ENCODE measurements at places on chromosomes 6 and 20.

- DNase-seq: no peak
These were observed 81.4 kb downstream of the TCP11 start for GRCh38 chr6:35059596-35060345.

- no peak for DNase-seq
These were observed 89.2 kb downstream of the ARID1B start for GRCh38 chr6:156866220-156867015.

DNA sequence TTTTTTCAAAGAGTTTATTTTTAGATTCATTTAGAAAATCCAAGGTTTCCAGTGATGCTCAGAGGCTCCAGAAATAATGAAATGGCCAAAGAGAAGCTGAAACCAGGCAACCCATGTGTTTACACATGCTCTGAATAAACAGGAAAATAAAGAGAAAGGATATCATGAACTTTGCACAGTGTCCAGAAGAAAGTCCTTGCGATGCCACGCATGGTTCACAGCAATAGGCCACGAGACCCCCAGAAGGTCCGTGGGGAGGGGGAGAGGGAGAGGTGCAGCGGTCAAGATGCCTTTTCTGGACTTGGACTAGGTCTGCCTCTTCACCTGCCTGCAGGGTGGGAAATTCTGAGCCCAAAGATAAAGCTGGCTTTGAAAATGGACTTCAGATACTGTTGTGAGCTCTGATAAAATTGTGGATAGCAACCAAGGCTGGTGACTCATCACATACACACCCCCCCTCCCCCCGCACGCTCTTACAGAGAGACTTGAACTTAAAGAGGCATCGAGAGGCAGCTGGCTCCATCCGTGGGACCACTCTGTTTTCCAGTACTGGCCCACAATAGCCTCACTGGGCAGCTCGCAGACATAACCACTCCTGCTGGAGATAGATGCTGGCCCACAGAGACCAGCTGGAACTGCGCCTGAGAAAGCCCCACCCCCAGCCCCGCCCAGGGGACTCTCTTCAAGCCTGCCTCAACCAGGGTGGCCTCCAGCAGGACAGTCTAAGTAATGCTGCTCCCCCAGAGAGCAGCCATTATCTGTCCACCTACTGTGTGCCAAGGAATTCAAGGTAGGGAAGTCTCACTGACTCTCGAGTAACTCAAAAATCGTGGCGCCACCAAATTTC lies 21.2 kb upstream of the NFATC2 start:
- no peak for DNase-seq

GRCh38 chr6:29516108-29516507 lies 28.4 kb upstream of the MAS1L start:
- DNase-seq: no peak

GRCh38 chr6:56953597-56954402 lies 1.1 kb upstream of the BEND6 start:
- no peak for DNase-seq

GRCh38 chr6:27321901-27322300 lies 9.8 kb upstream of the POM121L2 start:
- DNase-seq: no peak

DNA sequence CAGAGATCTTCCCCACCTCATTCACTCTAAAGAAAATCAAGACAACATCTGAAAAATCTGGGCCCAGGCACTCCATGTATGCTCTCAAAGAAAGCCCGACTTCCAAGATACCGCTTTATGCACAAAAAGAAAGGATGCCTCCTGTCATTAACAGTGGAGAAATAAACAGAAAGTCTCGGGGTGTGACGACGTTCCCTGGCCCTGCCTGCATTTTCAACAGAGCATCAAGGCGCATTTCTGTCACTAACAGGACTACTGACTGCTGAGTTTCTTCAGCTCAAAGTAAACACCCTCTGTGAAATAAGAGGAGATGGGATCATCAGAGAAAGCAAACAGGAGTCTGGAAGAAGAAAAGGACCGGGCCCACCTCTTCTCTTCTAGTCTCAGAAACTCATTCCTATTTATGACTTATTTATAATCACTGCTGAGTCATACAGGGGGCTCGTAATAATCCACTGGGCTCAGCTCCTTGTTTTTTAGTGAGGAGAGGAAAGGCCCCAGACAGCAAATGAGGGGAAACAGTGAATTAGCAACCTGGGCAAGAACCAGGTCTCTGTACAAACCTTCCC lies 99.7 kb downstream of the ZMYND8 start:
- DNase-seq: no peak

GRCh38 chr6:40986364-40986763 lies 52.7 kb downstream of the UNC5CL start:
- no peak for DNase-seq

GRCh38 chr6:140202964-140203515 lies 828.6 kb upstream of the CITED2 start:
- no peak for DNase-seq

DNA sequence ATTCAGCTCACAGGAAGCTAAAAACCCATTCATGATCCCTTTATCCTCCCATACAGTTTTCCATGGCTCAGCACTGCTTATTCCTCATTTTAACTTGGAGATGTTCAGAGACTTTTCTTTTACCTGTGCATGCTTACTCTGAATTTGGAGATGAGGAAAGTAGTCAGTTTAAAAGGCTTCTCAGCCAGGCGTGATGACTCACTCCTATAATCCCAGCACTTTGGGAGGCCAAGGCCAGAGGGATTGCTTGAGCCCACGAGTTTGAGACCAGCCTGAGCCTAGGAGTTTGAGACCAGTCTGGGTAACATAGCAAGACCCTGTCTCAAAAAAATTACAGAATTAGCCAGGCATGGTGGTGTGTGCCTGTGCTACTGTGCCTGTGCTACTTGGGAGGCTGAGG lies 30.3 kb upstream of the TMEM217 start:
- DNase-seq: no peak

DNA sequence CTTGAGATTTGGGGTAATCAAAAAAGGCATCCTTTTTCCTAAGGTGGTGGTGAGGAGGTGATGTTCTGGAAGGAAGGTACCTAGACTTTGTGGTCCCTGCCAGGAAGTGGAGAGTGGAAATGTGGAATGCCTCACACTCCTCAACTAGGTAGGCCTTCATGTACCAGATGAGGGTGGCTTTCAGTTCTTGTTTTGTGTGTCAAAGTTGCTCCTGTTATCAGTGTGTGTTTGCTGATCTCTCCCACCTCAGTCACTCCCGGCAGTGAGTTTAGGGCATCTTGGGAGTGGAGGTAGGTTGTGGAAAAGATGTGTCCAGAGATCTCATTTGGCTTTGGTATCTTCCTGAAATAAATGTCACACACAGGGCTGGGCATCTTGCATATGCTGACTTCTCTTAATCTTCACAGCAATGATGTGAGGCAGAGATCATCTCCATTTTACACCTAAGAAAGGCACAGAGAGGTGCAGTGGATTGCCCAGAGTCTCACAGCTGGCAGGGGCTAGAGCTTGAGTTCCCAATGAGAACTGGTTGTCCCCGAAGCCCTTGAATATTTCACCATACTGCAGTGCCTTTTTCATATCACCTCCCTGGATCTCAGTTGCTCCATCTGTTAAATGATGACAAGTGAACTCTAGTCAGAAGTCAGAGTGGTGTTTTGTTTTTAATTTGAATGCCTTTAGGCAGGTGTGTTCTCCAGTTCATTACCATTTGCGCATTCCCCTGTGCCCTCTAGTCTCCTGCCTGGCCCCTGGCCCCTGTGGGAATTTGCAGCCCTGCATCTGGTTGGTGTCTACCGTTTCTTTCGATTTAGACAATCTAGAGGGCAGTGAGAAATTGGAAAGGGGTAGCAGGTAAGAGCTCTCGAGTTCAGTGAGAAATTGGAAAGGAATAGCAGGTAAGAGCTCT lies 2.9 kb downstream of the PKIG start:
- DNase-seq: no peak

GRCh38 chr6:79646006-79646405 lies 14.9 kb downstream of the SH3BGRL2 start:
- DNase-seq: no peak

DNA sequence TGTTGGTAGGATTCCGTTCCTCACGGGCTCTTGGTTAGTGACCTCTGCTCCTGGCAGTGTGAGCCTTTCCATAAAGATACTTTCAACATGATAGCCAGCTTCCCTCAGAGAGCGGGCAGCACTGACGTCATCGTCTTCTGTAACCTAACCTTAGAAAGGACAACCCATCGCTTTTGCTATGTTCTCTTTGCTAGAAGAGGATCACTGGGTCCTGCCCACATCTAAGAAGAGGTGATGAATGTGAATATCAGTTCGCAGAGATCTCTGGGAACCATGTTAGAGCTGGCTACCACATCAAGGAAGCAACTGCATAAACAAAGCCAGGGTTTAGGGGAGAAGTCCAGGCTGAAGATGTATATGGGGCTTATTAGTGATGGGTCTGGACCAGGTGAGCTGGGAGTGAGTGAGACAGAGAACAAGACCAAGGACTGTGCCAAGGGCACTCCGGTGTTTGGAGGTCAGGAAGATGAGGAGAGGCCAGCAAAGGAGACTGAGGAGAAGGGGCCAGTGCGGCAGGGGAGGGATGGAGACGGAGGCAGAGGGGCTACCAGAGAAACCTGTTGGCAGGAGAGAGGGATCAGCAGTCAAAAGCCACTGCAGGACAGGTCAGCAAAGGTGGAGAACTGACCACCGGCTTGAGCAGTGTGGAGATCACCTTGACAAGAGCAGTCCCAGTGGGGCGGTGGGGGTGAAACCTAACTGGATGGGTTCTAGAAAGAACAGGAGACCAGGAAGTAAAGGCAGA lies 39.7 kb downstream of the PIM1 start:
- no peak for DNase-seq

- no peak for DNase-seq
These were observed 304.2 kb downstream of the ADGRG6 start for GRCh38 chr6:142605922-142606485.

DNA sequence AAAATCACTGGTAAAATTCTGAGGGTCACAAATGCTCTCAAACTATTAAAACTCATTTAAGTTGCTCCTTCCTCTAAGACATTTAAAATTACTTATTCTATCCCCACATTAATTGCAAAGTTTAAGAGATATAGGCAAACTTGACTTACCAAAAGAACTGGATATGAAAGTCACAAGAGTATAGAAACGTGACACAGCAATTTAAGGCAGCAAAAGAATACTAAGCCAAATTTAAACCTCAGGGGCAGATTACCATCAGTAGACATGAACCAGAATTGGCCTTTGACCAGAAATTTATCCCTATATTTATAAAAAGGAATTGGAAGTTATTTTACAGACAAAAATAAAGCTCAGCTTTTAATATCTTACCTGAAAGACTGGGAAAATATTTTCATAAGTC lies 56.0 kb downstream of the MAP3K7 start:
- DNase-seq: no peak

DNA sequence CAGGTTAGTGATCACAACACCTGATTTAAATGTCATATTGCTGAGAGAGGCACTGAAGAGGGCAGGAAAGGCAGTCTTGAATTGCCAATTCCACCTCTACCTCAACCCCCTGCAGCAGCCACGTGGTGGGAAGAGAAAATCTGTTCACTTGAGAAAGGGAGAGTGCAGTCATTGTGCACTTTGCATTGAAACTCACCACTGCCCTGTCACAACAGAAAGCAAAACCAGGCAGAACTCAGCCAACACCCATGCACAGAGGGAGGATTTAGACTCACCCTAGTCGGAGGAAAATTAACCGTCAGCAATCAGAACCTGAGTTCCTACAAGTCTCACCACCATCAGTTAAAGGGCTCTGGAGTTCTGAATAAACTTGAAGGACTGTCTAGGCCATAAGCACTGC lies 1040.2 kb downstream of the HACE1 start:
- no peak for DNase-seq

DNA sequence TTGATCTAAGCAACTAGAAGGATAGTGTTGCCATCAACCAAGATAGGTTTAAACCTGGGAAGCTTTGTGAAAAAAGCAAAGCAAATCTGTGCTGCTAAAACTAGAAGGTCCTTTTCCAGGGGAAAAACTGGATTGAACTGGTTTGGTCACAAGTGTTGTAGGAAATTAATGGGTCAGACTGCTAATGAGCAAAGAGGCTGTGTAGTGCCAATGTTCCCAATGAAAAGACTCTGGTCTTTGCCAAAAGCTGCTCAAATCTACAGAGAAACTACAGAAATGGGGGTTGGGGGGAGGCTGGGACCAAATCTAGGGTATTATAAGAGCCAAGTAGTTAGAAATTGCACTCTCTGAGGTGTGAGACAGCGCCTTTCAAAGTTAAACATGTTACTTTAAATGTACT lies 85.0 kb downstream of the PLCG1 start:
- DNase-seq: no peak

DNA sequence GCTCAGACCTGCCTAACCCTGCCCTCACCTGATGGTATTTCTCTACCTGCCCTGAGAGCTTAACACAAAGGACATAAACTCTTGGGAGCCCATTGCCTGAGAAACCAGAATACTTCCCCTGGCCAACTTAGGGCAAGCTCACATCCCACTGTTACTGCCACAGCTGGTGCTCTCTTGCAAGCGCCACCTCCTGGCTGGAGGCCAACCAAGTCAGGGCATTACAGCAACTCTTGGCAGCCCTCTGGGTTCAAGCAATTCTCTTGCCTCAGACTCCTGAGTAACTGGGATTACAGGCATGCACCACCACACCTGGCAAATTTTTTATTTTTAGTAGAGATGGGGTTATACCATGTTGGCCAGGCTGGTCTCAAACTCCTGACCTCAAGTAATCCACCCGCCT lies 70.1 kb downstream of the HECA start:
- DNase-seq: no peak

GRCh38 chr20:37627060-37627766 lies 66.6 kb upstream of the CTNNBL1 start:
- no peak for DNase-seq

GRCh38 chr20:25296094-25297093 lies 48.5 kb downstream of the PYGB start:
- DNase-seq: no peak

DNA sequence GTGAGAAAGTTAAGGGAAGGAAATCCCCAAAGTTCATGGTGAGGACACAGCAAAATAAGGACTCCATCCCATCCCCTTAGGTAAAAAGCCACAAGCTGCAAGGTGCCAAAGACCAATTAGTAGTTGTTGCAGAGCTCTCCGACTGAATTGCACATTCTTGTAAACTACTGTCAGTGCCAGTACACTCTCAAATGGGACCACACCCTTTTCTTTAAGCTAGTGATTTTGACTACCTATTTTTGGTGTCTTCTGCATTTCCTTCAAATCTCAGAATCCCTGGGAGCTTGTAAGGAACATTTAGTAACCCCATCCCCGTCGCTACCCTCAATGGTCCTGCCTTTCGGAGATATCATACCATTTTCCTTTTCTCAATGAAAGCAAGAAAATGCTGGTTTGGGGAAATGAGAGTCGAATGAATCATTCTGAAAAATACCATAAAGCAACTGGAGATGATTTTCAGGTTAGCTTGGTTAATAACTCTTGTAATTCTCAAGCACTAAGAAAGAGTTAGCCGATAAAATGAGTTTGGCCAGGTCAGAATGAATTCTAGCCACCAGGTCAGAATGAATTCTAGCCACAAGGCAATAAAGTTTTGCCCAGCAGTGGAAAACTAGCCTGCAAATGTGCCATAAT lies 5.2 kb upstream of the HMGN3 start:
- DNase-seq: no peak

DNA sequence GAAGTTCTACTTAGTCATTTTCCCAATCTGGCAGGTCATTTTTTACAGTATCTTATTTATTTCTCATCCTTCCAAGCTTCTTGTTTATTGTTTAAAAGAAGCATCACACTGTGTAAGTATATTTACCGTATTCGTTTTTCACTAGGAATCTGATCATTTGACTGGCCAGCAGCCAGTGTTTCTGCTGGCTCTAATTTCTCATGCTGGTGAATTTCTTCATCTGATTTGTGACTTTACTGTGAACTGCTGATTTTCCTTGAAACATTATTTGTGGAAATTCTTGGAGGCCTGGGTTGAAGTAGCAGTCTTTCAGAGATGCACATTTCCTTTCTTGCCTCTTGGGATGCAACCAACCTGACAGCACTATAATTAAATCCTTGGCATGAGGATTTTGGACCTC lies 65.9 kb downstream of the PREP start:
- no peak for DNase-seq

All from dorsolateral prefrontal cortex (tissue), 122 donors.